ENCODE measurements at places on chromosomes 1 and 21.

DNA sequence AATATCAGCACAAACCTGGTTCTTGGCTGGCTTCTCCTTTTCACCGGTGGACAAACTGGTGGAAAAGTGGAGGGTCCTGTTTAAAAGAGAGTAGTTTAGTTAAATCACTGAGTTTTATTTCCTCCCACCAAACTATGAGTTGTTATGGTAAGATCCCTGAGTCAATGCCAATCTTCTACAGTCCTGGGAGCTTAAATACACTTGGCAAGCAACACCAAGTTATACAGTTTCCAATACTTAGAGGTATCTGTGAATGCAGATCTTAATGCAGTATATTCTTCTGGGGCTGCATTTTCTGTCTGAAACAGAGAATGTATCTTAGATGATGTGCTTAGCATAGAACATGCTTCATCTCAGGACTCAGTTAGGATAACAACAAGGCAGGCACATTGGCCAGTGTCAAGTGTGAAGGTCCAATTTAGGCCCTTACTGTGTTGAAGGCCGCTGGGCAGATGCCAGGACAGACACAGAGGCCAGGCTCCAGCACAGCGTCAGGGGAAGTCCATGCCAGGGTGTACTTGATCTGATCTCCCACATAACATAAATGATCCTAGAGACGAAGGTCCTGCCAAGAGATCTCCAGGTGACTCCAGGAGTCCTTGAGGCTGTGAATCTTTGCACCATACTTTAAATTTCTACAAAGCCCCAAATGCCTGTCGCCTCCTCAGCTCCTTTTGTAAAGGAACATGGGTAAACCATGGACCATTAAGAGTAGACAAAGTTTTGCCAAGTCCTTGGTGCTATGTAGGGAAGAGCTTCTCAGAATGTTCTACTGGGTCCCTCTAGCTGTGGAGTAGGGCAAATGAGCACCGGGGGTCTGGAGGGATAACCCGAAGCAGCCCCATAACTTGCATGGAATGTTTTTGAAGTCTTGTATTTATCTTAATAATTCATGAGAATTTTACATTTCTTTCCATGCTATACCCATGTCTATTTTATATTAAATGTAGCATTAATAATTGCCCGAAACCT lies 76.8 kb downstream of the KCNJ15 start:
- DNase-seq = no peak

GRCh38 chr1:218939095-218939494 lies 234.6 kb upstream of the LYPLAL1 start:
- no peak for DNase-seq

DNA sequence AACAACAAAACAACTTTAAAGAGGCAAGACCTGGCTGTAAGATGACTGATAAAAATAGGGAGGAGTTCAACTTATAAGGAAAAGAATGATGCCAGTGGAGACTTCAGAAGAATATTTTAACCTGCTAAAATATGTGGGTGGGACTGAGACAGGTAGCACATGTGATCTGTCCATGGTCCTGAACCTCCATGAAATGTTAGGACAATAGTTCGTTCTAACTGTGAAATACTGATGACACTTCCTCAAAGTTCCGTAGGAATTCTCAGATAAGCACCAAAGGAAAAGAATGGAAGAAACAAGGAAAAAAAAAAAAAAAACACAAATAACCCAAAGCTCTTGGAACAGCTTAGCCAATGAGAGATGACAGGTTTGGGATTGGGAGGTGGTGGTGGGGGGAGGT lies 44.7 kb downstream of the CDC42BPA start:
- no peak for DNase-seq

DNA sequence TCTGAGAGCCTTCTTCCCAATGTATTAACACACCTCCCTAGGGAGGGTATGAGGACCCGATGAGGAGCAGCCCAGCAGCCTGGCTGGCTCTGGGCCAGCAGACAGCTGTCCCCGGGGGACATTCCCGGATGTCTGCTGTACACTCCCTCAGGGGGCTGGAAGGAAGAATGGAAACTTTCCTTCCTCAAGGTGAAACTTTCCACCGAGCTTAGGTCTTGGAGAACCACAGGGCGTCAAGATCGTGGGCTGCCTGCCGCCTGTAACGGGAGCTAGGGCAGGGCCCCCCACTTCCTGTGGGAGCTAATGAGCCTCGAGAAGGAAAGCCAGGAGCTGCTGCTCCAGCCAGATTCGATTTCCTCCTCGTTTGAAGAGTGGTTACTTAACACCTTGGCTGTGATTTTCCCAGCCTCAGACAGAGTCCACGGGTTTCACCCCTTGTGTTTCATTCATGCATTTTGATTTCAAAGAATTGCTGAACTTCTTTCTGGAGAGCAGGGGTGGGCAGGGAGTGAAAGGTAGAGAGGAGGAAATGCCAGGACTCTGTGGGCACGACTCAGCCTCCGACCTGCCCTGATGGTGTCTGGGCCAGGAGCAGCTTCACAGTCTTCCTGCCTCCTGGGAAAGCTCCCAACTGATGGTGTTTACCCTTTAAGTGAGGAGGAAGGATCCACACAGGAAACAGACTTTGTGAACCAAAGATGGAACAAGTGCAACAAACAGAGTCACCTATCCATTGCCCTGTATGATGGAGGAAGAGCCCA lies 29.7 kb downstream of the UBE2T start:
- DNase-seq = no peak

DNA sequence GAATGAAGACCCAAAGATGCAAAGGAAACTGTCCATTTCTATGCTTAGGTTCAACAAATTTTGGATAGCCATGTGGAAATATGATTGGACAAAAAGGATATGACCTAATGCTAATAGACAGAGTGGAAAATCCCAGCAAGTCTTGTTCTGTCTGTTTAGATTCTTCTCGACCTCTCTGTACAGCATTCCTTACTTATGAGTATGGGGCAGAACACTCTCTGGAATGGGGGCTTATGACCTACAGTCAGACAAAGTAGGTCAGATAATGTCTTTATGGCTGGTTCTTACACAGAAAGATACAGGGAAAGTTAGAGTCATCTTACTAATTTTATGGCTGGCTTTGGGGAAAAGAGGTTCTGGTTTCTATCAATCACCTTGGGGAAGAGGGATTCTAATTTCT lies 2.8 kb downstream of the GCSAML start:
- no peak for DNase-seq

DNA sequence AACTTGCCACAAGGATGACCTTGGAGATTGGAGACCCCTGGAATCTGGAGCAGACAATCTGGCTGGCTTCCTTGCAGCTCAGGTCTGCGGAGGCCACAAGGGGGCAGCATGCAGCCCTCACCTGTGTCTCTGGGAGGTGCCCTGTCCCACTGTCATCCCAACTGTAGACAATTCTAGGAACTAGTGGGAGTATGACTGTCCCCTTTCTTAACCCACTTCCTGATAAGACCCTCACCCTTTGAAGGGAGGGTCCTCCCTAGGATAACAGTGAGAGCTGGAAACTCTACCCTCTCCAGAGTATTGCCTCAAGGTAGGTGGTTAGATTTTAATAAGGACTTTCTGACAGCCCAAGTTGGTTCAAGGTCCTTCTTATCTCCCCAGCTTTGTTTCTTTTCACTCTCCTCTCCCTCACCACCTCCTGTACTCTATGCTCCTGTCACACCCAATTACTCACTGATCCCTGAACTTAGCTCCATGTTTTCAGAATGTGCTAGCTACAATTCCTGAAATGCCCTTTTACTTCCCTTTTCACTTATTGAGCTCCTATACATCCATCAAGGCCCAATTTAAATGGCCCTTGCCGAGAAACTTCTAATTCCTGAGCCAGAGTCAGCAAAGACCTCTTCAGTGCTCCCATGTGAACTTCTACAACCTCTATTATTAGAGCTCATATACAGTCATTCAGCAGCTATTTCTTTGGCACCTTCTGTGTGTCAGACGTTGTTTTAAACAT lies 9.2 kb upstream of the KCNQ4 start:
- DNase-seq = peak; percentile 10

DNA sequence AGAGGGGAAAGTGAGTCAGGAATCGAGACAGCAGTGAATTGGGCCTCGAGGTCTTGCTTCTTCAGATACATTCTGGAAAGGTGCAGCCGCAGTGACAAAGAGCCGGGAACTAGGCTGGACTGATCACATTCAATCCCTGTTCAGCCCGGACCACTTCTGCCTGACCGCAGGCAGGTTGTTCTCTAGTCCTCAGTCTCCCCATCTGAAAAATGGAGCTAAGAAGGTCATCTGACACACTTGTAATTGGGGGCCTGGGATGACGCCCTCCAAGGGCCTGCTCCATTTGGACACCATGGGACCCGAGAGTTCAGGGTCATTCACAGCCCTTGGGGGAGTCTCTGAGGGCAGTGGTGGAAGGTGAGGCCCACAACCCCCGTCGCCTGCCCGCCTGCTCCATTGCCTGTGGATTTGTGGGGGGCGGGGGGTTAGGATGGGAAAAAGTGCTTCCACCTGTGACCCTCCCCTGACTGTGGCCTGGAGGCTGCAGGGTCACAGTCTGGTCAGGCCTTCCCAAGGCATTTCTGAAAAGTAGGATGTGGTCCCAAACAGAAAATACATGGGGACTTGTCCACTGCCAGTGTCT lies 87.9 kb upstream of the CSF3R start:
- no peak for DNase-seq

DNA sequence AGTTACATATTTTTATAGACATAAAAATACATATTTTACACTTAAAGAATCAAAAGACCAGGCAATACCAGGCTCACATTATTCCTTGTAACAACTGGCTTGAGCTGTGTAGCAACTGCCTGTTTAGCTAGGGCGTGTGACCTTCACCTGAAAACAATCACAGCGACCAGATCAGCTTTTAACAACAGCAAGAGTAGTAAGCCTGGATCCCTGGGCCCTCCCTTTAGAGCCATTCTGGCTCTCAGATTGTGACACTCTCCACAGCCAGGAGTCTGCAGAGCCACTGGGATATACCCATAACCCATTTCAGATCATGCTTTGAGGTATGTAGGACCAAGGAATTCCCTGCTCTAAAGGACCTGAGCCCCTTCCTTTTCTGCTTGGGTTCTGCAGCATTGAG lies 29.4 kb upstream of the GNG4 start:
- DNase-seq = no peak

- DNase-seq = no peak
Observed at GRCh38 chr1:91020486-91020885, 1.3 kb downstream of the ZNF644 start.

GRCh38 chr21:37945036-37945435 lies 28.8 kb upstream of the KCNJ6 start:
- DNase-seq = no peak

- DNase-seq = no peak
Observed at GRCh38 chr1:175448467-175448866, 255.9 kb upstream of the KIAA0040 start.

- no peak for DNase-seq
Observed at GRCh38 chr1:66654643-66655042, 97.6 kb upstream of the DYNLT5 start.

DNA sequence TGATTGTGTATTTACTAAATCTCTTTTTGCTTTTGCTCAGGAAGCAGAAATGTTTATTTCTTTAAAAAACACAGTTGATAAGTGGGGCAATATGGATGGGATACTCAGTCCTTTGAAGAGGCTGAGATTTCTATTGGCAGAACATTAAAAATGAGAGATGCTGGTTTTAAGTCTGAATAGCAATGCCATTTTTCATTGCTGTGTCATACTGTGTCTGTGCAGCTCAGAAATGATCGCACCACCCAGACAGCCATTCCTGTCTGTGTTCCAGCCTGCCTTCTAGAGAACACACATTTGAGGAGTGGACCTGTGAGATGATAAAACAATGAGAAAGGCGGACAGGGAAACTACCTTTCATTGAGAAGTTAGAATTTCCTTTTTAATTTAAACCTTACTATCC lies 231.2 kb upstream of the USP24 start:
- no peak for DNase-seq

DNA sequence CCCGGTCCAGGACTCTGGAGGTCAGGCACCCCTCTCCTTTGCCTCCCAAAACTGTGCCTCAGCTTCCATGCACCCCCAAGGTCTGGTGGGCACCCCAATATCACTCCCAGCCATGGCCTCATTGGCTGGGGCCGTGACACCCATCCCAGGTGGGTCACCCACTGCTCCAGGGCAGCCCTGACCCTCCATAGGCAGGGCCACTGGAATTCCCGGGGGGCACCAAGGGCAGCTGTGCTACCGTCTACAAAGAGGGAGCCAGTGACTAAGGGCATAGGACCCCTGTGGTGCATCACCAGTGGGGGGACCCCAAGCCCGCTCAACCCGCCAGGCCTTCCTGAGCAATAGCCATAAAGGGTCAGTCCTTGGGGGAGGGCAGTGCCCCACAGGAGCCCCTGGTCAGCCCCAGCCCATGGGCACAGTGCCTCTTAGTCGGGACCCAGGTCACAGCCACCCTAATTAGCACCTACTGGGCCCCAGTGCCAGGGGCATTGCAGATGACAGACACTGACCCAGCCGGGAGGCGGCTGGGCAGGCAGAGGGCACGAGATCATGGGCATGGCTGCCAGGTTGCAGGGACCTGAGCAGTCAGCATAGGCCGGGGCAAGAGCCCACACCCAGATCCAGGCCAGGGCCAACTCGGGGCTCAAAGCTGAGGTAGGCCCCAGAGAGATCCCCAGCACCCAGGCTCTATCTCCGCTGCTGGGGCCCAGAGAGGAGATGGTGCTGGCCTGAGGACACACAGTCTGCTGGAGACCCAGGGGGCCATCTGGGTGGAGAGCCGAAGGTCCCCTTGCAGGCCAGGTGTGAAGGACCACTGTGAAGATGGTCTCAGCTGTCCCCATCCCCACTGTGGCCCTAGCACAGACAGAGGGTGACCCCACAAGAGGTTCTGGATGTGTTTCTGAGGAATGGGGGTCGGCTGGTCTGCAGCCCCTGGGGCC lies 19.0 kb upstream of the ARF1 start:
- no peak for DNase-seq
